Caudate nucleus (tissue), 63 donors: ENCODE measurements at places on chromosomes 6 and 20.

- no peak for DNase-seq
These were observed 674.6 kb upstream of the MARCKS start for GRCh38 chr6:113182370-113183141.

- no peak for DNase-seq
These were observed 31.6 kb upstream of the LY86 start for GRCh38 chr6:6556738-6557503.

DNA sequence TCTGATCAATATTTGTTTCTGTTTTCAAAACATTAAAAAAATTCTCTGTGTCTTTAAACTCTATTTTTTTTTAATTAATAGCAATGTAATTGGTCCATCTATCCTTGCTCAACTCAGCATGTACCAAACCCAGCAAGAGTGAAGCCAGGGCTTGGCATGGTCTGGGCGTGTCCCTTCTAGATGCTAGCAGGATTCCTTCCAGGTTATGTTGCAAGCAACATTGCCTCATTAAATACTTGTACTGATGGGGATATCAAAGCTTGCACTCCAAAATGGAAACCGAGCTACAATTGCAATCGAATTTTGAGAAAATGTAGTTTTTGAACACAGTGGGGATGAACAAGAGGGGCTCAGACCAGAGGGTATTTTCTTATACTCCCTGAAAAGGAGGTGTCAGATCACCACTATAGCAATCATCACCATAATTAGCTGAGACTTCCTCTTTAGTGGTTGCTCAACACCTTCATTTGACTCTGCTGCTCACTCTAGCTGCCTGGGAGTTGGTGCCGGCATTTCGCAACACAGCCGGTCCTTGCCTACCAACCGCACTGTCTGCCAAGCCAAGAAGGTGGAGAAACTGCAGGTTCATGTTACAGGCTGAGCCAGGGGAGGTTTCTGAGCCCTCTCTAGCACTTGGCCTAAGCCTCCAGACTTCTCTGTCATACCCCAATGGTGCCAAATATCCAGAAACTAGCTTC is 67.8 kb upstream of the RALGAPA2 start:
- DNase-seq: no peak

DNA sequence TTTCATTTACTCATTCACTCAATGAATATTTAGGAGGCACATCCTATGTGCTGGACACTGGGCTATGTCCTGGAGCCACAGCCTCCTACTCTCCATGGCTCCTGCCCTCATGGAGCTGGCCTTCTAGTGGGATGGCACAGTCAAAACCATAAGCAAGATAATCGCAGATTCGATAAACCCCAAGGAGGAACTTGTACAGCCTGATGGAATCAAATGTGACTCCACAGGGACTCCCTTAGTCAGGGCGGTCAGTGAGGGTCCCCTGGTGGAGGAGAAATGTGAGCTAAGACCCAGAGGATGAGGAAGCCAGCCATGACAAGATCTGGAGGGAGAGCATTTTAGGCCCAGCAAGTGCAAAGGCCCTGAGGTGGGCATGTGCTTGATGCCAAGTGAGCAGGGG is 211.9 kb downstream of the PREX1 start:
- no peak for DNase-seq

GRCh38 chr6:127342296-127342945 is 988 bp downstream of the ECHDC1 start:
- DNase-seq: no peak

DNA sequence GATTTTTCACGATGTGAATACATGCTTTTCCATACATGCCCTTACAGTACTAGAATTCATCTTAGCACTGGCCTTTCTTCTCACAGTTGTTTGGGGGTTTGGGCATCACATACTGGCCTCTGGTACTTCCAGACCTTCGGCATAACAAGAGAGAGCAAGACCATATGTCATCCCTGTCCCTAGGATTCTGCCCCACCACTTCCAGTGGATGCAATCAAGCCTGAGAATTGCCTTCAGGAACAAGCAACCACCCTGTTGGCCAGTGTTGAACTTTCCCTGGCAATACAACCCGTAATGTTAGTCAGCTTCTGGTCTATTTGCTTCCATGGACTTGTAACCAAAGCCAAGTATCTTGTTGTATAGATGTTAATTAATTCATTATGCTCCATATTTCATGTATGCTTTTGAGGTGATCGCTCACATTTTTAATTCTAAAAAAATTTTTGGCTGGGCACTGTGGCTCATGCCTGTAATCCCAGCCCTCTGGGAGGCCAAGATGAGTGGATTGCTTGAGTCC is 15.4 kb upstream of the SLPI start:
- no peak for DNase-seq

- no peak for DNase-seq
These were observed at the start of gene THBS2 for GRCh38 chr6:169253337-169254238. Gene THBS2, minus strand, starts transcription at chr6:169253846. Its CDS starts 3,062 bp downstream, at chr6:169250784.

DNA sequence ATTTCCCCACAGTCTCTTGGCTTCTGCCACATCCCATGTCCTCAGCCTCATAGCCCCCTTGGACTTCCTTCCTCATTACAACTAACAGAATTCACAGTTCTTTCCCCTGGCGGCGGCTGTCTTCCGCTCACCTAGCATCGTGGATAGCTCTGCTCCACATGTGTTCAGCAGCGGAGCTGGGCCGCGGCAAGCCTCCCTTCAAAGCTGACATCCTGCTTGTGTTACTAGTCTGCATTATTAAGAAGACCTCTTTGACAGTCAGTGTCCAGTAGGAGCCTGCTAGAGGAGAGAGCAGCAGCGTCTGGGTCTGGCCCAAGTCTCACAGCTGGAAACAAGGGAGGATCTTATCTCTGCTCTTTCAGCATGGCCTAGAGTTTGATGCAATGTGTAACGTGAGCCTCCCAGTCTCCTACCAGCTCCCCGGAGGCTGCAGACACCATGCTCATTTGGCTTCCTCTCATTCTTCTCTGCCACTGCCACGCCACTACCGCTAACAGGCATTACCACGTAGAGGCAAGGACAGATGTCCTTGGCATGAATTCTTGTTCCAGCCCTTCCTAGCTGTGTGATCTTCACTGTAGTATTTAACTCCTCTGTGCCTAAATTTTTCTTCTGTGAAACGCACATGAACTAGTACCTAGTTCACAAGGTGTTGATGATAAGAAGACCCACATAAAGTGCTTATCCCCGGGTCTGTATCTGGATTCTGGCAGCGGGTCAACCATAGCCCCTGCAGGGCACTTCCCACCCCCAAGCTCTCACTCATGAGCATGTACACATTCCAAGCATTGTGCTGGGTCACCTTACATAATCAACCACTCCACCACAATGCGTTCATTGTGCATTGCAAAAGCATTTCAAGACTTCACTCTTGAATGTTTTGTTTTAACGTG is 107.1 kb upstream of the BACH2 start:
- DNase-seq: no peak

GRCh38 chr6:127484212-127484863 is 25.1 kb upstream of the KIAA0408 start:
- no peak for DNase-seq
